ENCODE measurements at places on chromosomes 7 and 10.

DNA sequence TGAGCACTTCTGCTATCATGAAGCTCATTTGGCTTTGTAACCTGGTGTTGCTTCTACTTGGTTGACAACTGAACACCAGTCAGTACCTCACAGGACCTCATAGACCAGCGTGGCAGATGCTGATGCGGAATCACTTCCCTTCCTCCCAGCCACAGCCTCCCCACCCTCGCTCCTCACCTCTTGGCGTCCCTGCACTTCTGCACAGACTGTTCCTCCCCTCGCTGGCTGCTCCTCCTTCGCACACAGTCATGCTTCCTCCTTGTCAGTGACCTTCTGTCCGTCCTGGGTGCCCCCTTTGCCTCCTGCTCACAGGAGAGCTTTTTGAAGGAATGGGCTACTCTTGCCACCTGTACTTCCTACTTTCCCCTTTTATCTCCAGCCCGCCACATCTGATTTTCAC lies 61.4 kb upstream of the CTBP2 start:
- DNase-seq: no peak

- no peak for DNase-seq
Measured at GRCh38 chr10:12783293-12783692, 218.2 kb downstream of the CCDC3 start.

DNA sequence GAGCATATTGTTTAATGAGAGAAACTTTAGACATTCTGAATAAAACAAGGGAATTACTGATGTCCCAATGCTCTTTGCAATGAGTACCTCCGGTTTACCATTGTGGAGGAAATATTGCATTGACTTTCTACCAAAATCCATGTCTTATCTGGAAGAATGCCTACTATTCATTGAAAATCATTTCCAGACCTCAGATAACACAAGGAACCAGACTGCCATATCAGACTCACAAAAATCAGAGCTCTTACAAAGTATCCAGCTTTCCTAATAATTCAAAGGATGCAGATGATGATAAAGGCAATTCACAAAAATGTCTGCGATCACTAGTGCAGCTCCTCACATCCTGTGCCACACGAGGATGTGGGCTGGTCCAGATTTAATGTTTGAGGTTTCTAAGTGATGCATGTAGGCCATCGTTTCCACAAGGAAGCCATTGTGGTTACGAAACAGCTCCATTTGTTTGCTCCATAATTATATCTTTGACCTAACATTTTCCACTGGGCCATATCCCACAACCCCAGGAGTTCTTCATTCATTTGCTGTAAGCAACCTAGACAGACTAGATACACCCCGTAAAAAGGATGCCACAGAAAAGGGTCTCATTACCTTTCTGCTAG lies 831.1 kb upstream of the C7orf33 start:
- no peak for DNase-seq

DNA sequence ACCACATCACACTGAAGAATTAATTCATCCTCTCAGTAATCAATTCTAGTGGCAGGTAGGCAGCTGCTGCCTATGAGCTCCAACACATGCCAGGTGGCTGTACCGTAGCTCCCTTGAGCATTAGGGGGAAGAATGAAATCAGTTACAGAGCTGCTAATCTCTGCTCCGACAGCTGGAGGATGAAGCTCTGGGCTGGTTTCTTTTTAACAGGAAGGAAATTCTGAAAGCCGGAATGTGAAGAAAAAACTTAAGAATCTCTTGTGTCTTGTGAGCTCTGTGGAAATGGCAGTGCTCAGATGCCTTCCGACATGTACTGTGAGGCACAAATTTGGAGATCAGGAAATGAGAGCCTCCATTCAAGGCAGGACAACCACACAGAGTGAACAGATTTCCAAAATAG lies 2.8 kb upstream of the AHCYL2 start:
- DNase-seq: no peak

- DNase-seq: no peak
Measured at GRCh38 chr10:131689016-131689415, 211.8 kb upstream of the PPP2R2D start.

DNA sequence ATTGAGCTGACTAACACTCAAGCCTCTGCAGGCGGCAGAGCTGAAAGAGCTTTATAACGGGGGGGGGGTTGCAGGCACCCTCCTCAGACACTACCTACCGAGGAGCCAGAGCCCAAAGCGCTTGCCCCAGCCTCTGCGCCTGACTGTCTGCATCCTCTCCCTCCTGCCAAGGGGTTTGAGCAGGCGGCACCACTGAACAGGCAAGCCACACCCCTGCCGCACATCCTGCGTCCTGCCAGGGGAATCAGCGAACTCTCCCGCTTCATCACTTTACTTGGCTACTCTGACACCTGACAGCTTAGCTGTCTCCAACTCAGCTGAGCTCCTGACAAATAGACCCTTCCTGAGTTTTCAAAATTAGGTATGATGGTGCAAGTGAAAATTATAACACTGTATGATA lies 432.6 kb upstream of the ANKRD30A start:
- DNase-seq: no peak

GRCh38 chr10:35563261-35563891 lies 41.8 kb upstream of the GJD4 start:
- DNase-seq: no peak

GRCh38 chr7:131604841-131605279 lies 48.4 kb upstream of the PODXL start:
- DNase-seq: no peak

DNA sequence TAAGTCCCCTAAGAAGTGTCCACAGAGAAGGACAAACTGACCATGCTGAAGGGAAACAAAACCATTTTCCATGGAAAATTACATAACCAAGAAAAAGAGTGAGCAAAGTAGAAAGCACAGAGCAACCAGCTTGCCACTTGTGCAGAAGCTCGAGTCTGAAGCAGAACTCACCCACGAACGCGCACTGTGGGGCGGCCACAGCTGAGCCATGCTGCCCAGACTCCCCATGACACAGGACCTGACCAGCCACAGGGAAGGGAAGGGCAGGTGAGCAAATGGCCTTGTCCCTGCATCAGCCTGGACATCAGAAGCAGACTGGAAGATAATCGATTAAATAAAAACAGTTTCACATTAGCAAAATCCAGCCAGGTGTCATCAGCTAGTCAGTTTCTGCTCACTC lies 95.7 kb downstream of the TCERG1L start:
- no peak for DNase-seq

DNA sequence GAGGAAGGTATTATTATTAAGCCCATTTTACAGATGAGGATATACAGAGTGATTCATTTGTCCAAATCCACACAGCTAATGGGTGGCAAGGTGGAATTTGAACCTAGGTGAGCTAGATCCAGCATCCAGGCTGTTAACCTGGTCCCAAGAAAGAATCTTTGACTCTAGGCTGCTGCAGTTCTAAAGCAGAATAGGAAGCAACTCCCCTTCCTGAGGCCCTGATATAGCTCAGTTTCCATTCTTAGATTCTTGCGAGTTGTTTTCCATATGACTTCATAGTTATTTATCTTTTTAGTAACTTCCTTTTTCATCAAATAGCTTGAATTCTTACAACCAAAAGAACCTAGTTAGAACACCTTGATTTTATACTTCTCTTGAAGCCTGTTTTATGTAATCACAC lies 24.1 kb upstream of the ZC3HAV1L start:
- DNase-seq: no peak

GRCh38 chr7:50282813-50283605 lies 21.5 kb upstream of the IKZF1 start:
- no peak for DNase-seq

DNA sequence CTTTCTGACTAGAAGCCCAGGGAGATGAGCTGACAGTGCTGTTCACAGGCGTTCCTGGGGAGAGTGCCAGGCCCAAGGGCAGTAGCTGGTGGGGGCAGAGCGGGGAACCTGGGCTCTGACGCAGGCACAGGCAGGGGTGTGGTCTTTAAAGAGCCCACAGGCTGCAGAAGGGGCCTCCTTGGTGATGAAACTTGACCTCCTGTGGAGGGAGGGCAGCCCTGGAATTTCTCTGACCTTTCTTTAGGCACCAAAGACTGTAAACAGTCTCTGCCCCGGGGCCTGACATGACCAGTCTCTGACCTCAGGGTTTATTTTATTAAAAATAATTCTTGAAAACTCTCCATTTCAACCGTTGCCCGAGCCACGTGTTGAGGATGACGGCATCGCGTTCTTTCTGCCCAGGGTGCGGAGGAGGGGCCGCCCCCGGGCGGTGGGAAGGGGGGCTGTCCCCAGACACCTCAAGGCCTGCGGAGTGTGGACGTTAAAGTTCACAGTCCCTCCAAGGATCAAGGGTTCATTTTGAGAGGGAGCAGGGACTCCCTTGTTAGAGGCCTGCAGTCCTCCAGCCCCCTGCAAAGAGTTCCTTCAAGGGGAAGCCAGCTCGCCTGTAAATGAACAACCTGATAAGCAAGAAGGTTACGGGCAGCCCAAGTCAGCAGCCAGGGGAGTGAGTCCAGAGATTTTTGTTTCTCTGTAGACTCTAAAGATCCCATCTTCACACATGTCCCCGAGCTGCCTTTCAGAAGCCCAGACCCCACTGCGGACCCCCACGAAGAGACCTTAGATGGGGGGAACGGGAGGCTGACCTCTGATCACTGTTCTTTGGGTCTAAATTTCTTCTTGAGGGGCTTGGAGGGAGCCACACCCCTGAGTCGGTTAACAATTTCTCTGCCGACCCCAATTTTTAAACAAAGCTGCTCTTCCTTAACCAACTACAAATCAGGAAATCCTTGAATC lies 128.9 kb downstream of the VIPR2 start:
- DNase-seq: no peak

- DNase-seq: no peak
Measured at GRCh38 chr10:31142026-31142425, 110.4 kb upstream of the ZNF438 start.

DNA sequence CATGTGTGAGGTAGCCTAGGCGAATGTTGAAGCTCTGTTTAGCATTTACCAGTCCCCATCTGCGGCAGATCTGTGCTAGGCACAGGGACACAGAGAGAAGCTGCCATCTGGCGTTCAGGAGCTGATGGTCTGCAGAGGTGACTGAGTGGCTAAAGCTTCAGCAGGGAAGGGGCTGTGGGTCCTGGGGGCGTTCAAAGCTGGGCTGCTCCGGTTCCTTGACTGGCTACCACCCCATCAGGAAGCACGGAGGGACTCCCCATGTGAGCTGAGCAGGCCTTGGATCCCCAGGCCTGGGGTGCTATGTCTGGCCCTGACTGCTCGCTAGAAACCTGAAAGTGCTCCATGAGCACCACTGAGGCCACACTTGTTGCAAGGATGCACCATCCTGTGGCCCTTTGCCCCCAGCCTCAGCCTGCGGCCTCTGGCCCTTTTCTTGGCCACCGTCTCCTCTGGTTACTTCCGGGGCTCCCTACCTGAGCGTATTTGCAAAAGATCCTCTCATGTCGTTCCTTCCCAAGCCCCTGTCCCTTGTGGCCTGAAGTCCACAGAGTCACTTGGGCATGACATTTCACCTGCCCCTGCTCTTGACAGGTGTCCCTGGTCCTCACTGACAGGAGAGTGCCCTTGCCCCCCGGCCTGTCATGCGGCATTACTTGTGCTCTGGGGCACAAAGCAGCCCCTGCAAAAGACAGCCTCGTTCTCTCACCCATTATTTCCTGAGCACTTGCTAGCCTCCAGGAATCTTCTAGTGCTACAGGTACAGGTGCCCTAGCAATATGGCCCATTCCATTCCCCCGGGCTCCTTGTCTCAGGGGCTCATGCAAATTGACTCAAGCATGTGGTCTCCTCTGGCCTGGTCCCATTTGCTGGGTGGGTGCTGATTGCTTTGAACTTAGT lies 108.1 kb downstream of the GLRX3 start:
- DNase-seq: peak; percentile 18

DNA sequence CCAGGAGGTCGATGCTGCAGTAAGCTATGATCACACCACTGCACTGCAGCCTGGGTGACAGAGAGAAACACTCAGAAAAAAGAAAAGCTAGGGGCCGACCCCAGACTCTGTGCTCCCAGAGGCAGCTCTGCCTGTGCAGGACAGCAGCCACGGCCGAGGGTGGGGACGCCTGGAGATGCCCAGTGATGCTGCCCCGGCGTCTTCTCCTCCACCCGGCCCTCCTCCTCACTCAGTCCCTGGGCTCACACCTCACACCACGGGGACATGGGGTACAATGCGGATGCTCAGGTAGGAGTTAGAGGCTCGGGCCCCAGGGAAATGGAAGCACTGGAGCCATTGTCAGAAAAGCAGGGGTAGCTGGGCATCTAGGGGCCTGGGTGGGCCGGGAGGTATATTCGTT lies 46.3 kb upstream of the ELFN1 start:
- DNase-seq: no peak

DNA sequence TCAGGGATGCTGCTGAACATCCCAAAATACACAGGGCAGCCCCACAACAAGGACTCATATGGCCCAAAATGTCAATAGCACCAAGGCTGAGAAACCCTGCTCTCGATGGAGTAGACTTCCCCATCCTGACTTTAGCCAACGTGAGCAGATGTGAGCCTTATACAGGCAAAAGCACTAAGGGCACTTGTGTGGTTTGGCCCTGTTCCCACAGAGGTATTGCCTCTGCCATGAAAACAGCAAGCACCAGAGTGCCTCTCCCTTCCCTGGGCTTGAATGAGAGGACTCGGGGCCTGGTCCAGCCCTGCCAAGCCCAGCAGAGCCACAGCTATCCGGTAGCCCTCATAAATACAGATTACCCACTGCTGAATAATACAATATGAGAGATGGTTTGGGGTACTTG lies 47.5 kb downstream of the ACSM6 start:
- DNase-seq: no peak

DNA sequence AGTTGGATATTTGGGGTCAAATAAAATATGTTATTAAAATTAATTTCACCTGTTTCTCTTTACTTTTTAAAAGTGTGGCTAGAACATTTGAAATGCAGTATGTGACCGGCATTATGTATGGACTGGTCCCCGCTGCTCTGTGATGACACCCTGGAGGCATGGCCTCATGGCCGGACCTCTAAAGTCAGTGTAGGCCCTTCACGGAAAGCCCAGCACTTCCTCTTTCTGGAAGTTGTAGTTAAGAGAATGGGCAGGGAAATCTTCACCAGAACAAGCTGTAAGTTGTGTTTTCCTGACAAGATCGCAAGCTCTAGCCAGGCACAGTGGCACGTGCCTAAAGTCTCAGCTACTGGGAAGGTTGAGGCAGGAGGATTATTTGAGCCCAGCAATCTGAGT lies 38.3 kb upstream of the SRGN start:
- DNase-seq: no peak

GRCh38 chr7:121116396-121116795 lies 127.9 kb downstream of the CPED1 start:
- DNase-seq: no peak

- DNase-seq: no peak
Measured at GRCh38 chr10:29651767-29652166, 17.0 kb upstream of the SVIL start.

Data from activated naive CD4-positive, alpha-beta T cell treated with anti-CD3 and anti-CD28 coated beads, Interleukin-2, amount 50 U/mL, for 72 hours (primary cell).